ENCODE measurements at places on chromosomes 6 and 20.

GRCh38 chr6:36794713-36795065 is 44.6 kb downstream of the CPNE5 start:
- DNase-seq: no peak

DNA sequence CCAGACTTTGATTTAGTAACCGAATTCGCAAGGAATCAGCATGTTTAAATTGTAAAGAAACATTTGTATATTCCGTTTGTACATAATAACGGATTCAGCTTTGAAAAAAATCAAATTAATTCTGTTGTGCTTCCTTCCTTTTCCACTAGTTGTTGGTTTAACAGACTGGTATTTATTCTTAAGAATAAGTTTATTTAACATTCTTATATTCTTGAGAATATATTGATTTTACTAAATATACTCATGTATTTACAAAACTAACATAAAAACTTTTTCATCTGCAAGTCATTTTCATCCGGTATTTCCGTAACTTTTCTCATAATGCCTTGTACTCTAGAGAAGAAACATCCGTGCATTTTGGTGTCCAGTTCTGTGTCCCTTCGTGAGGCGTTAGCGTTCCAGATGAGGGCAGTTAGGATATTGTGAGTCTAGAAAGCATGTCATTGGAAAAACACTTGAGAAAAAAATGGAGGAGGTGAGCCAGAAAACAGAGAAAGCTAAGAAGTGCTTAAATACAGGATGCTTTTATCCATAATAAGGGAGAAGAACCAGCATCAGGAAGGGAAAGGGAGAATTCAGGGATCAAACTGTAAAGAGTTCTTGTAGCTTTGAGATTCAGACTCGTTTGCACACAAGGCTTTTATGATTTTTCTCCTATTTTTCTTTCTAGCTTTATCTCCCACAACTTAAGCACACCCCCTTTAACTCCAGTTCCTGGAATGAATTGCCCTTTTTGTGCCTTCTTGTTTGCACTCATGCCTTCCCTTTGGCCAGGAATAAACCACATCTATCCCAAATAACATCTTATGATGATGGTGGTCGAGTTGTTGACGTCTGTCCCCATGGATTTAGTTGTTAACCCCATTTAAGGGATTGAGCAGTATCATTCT is 1.8 kb downstream of the WRNIP1 start:
- no peak for DNase-seq

GRCh38 chr6:144219056-144219685 is 66.0 kb upstream of the UTRN start:
- peak; percentile 24 for DNase-seq

- DNase-seq: no peak
These were observed 446.7 kb downstream of the BCKDHB start for GRCh38 chr6:80553071-80553740.

DNA sequence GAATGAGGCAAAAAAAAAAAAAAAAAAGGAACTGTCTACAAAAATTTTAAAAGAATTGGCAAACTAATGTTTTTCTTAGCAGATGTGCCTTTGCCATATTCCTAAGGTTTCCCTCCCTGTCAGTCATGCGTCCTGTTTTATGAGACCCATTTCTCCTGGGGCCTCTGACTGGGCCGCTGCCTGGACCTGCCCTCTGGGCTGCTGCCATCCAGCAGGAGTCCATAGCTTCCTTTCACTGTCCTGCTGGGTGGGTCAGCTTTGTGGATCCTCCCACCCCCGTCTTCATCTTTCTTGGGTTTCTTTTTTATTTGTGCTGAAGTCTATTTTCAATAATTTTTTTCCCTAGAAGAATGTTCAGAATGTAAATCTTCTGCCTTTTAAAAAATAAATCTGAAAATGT is 110.8 kb upstream of the SCP2D1 start:
- no peak for DNase-seq

- DNase-seq: no peak
These were observed 62.0 kb upstream of the EPB41L1 start for GRCh38 chr20:36092398-36093024.

DNA sequence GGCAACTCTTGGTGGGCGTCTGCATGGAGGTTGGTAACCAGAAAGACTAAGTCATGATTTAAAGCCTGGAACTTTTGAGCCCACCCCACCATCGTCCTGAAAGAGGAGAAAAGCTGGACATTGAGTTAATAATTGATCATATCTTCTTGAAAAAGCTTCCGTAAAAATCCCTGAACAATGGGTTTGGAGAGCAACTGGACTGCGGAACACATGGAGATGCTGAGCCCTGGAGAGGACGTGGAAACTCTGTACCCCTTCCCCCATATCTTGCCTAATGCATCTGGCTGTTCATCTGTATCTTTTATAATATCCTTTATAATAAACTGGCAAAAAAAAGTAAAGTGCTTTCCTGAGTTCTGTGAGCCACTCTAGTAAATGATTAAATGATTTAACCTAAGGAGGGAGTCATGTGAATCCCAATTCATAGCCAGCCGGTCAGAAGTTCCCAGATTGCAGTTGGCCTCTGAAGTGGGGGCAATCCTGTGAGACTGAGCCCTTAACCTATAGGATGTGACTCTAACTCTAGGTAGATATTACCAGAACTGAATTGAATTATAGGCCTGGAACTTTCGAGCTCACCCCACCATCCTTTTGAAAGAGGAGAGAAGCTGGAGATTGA is 26.5 kb upstream of the LGSN start:
- DNase-seq: no peak

DNA sequence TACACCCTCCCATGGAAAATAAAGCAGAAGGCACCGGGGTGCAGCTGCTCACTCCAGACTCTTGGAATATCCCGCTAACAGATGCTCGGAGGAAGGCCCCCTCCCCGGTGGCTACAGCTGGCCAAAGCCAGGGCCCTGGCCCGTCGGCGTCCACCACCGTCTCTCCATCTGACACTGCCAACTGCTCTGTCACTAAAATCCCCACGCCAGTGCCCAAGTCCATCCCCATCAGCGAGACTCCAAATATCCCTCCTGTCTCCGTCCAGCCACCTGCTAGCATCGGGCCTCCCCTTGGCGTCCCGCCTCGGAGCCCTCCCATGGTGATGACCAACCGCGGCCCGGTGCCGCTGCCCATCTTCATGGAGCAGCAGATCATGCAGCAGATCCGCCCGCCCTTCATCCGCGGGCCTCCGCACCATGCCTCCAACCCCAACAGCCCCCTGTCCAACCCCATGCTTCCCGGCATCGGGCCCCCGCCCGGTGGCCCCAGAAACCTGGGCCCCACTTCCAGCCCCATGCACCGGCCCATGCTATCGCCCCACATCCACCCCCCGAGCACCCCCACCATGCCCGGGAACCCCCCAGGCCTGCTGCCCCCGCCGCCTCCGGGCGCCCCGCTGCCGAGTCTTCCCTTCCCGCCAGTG is 143.9 kb downstream of the SOBP start:
- no peak for DNase-seq

DNA sequence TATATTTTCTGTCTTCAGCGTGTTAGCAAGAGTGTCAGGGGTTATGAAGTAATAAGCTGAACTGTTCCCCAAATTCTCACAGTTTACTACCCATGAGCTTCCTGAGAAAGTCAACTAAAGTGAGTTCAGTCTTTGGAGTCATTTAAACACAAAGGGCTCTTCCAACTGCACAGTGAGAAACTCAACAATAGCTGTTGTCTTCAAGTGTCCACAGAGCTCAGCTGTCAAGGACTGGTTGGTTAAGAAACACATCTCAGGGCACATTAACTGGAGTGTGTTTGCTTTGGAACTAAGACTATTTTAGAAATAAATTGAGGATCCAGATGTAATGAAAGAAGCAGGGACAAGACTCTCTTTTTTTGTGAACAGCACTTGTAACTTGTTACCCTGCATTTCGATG is 241.4 kb upstream of the SOX4 start:
- DNase-seq: no peak

DNA sequence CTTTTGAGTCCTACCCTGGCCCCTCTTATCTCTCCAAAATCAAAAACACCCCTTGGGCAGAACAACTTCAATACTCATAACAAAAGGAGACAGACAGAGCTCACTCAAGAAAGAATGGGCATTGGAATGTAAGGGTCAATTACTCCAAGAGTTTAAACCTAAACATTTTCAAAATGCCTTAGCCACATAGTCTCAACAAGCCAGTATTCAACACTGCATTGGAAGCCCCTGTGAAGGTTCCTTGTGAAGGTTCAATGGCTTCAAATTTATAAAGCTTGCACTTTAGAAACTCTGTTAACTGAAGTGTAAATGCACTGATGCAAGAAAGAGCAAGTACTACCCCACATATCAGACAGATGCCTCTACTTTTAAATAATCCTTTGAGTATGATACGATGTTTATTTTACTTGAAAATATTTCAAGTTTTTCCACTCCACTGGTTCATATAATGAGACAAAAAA is 139.1 kb upstream of the LAMP5 start:
- no peak for DNase-seq

DNA sequence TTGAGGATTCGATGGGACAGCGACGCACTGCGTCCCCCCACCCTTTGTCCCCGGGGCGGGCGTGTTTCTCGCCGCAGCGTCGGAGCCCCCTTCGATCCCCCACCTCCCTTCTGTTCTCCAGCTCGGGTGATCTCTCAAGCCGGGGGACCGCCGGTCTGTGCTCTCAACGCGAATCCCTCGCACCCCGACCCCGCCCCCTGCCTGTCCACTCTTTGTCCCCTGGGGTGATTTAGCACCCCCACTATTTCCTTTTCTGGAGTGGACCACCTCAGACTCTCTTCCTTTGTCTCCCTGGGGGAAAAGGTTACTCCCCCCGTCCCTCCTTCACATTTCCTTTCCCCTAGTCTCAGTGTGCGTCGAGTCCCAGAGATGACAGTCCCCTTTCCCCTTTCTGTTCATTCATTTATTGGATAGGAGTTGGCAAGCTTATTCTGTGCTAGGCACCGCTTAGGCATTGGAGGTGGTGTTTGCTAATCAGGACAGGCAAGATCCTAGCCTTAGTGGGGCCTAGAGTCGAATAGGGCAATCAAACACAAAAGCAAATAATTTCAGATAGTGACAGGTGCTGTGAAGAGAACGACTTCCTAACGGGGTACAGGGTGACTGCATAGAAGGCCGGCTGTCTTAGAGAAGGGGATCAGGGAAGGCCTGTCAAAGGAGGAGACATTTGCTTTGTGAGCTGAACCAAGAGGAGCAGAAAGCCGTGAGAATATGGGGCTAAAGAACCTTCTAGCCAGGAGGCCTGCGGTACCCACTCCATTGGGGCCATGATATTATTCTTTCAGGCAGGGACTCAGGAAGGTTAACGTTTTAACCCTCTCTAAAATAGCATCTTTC is 741 bp downstream of the PTPN1 start:
- DNase-seq: no peak

DNA sequence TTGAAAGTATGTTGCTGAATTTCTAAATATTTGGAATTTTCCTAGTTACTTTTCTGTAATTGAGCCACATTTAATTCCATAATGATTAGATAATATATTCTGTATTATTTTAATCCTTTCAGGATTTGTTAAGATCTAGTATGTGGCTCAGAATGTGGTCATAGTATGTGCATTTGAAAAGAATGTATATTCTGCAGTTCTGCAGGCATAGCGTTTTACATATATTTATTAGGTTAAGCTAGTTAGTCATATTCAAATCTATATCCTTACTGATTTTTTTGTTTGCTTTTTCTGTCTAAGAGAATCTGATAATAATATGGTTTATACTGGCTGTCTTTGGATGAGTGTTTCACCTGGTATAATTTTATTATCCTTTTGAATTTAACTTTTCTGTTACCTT is 33.2 kb downstream of the LIN28B start:
- DNase-seq: no peak

DNA sequence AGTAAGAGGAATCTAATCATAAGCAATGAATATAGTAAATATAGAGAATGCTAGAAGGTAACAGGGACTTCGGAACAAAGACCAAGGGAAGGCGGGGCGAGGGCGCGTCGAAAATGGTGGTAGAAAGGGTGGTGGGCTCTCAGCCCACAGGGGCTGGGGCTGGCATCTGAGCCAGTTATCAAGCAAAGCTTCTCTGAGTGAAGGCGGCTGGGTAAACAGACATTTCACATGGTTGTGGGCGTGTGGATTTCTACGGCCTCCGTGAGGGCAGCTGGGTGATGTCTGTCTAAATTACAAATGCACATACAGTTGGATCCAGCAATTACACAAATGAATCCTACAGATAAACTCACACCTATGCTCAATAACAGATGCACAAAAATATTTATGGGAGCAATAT is 56.6 kb downstream of the TOX2 start:
- no peak for DNase-seq

DNA sequence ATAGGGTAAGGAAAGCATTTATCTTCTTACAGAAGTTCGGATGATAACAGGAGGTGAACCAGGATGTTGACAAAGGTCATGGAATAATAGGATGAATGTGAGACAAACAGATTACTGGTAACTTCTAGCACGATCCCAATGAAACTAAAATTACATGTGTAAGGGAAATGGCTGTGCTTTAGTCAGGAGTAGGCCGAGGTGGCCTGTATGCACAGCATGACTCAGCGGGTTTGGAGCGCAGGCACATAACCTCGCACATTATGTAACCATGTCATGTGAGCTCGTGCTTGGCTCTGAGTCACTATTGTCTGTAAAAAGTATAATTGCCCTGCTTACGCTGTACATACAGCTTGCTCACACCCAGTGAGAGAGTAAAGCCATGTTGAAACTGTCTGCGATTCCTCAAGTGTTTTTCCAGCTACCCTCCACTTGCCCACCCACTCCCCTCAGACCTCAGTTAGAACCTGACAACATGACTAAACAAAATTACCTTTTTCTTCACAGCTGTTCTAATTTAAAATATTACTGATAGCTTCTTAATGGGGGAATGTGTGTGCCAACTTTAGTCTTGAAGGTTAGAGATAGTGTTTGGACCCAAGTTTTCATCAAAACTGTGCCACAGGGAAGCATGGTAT is 8.2 kb downstream of the CYB5R4 start:
- no peak for DNase-seq

DNA sequence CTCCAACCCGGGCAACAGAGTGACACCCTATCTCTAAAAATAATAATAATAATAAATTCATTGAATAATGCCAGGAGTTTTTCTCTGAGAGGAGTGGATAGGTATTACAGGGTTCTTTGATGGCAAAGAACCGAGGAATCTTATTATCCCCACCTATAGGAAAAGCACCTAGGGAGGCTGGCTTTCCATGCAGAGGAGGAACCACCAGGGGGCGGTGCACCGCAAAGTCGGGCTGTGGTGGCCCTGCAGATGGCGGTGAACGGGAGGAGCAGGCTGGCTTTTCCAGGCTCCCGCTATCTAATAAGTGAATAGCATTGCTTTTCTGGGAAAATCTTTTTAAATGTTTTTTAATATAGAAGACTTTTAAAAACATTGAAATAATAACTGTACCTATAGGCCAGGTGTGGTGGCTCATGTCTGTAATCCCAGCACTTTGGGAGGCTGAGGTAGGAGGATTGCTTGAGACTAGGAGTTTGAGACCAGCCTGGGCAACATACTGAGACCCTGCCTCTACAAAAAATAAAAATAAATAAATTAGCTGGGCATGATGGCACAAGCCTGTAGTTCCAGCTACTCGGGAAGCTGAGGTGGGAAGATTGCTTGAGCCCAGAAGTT is 864.2 kb downstream of the KIF16B start:
- DNase-seq: peak; percentile 32

GRCh38 chr20:63230800-63231268 is 4.9 kb upstream of the BIRC7 start:
- no peak for DNase-seq
